Right ventricle myocardium inferior (tissue), 1 donor: ENCODE measurements at places on chromosomes 7 and 10. TPM values are rescaled to one million over a fixed set of nuclear protein-coding genes. Genes with fewer than 3 reads are reported as not detected.

DNA sequence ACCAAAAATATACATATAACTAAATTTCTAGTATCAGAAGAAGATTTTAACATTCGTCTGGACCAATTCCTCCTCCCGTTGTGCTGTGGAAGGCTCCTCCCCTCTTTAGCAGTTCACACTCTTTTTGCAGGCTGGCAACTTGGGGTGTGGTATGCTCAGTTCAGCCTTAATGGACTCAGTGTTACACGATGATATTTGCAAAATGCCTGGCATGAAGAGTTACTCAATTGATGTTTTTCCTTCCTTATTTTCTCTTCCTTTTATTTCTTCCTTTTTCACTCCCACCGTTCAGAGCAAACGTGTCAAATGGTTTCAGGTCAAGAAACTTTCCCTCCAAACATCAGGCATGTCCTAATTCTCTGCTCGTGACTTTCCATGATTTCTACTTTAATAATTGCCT, 248.3 kb downstream of the PHF14 start:
- no peak for DNase-seq

GRCh38 chr7:128164061-128164954, 76.8 kb upstream of the LEP start:
- no peak for DNase-seq

DNA sequence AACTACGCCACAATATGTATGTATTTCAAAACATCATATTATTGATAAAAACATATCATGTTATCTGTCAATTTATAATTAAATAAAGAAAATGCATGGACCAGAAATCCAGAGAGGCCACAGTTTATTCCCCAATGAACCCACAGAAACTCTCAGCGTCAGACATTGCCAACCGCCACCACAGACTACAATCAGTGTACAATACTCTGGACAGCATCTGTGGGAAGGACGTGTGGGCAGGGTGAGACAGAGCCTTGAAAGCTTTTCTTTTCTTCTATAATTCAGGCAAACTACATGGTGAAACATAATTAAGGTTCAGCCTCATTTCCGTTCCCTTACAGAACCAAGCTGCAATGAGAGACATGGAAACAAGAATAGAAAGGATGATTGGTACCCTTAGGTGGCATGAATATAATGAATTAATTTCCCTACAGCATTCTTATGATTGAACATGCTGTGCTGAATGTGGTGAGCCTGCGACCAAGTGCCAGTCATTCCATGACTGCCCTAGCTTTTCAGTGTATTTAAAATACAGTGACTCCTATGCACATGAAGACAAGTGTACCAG, 909.3 kb downstream of the SORCS1 start:
- DNase-seq = no peak

- DNase-seq = no peak
Observed at GRCh38 chr7:140659856-140660255, 12.9 kb upstream of the ADCK2 start.

DNA sequence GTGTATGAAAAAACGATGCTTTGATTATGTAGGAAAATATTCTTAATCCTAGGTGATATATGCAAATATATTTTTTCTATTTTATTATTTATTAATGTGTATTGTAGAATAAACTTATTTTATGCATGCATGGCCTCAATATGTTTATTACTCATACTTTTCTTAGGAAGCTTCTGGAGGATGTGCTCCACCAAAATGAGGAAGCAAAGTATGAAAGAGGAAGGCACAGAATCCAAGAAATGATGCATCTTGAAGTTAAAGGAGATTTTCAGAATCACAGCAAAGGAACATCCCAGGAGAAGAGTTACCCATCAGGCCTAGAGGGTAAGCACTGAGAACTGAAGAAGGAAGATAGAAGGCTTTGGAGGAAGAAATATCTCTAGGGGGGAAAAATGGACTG, 35.0 kb upstream of the MRPS16 start:
- no peak for DNase-seq

- DNase-seq = no peak
Observed at GRCh38 chr10:89978081-89978480, 276.7 kb downstream of the KIF20B start.

SLC39A12 gene
- not detected for total RNA-seq

CXCL12 gene
- total RNA-seq = 144 TPM

HKDC1 gene
- not detected for total RNA-seq

PKD2L1 gene
- total RNA-seq = not detected

RNF32 gene
- total RNA-seq = 0.30 TPM

COL17A1 gene
- 0.43 TPM for total RNA-seq
